ENCODE measurements at places on chromosomes 2 and 18. TPM values are rescaled to one million over a fixed set of nuclear protein-coding genes. Genes with fewer than 3 reads are reported as not detected.

Gene ANO7
- 2.6 TPM for total RNA-seq

Gene ZNF396
- 2.1 TPM for total RNA-seq

Gene EGR4
- not detected for total RNA-seq

Gene ANKRD62
- total RNA-seq, result 0.17 TPM

Gene IL1F10
- total RNA-seq, result not detected

DNA sequence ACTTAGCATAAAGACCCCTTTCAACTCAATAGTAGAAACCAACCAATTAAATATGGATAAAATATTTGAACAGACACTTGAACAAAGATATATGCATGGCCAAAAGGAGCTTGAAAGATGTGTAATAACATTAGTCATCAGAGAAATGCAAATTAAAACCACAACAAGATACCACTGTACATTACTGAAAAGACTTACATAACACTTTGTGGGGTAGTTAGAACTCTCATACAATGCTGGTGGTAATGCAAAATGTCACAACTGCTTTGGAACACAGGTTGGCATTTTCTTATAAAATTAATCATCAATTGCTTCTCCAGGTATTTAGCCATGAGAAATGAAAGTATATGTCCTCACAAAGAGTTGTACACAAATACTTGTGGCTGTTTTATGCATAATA lies 60.7 kb downstream of the TTC27 start:
- no peak for DNase-seq
- H3K27me3 ChIP-seq, result no peaks in the 10 kb centered on the region
- no peaks in the 10 kb centered on the region for H3K36me3 ChIP-seq
- H3K4me3 ChIP-seq, result no peak overlapping the region
- no peaks in the 10 kb centered on the region for H3K4me1 ChIP-seq

DNA sequence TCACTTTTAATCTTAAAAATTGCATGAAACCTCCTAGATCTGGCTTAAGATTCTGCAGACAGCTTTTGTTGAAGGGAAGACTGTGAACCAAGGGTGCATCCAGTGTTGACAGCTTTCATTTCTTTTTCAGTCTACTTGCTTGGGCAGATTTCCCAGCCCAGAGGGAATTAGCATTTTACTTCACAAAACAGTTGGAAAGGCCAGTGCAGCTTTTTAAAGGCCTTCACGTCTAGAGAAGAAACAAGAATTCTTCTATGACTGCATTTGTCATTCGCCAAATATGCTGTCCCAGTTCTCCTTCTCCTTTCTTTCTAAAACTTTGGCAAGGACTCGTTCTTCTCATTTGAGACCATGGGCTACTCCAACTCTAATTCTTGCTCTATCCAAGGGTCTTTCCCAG lies 17.4 kb downstream of the NTSR2 start:
- no peak overlapping the region for H3K27ac ChIP-seq
- no peak overlapping the region for H3K4me3 ChIP-seq
- no peaks in the 10 kb centered on the region for H3K36me3 ChIP-seq
- H3K4me1 ChIP-seq, result peaks cover 3% of the 10 kb centered on the region
- no peak for DNase-seq
- H3K27me3 ChIP-seq, result no peaks in the 10 kb centered on the region

- no peaks in the 10 kb centered on the region for H3K27me3 ChIP-seq
- no peak overlapping the region for H3K4me3 ChIP-seq
- no peak overlapping the region for H3K27ac ChIP-seq
- no peaks in the 10 kb centered on the region for H3K36me3 ChIP-seq
- no peaks in the 10 kb centered on the region for H3K4me1 ChIP-seq
Observed at GRCh38 chr2:177998996-177999395, 73.6 kb downstream of the PDE11A start.

DNA sequence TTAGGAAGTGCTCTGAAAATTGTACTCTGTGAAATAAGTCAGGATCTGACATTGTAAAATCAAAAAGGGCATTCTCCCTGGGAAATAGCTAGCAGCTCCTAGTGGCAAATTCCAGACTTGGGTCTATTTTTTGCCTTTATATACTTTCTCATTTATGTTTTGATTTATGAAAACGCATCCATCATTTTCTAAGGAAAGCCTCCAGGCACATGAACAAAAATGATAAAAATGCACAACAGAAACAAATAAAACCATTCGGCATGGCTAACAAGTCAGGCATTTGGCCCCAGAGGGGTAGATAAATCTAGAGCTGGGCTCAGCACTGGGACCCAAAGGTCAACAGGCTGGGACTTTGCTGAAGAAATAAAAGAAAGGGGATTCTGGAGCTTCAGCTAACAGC lies 167.0 kb downstream of the BCL11A start:
- H3K36me3 ChIP-seq, result no peaks in the 10 kb centered on the region
- peaks cover 8% of the 10 kb centered on the region for H3K27me3 ChIP-seq
- no peak overlapping the region for H3K27ac ChIP-seq
